Activated naive CD8-positive, alpha-beta T cell treated with anti-CD3 and anti-CD28 coated beads, Interleukin-2, amount 10 ng/mL, durations not matched to agents 7 days and 5 days (primary cell): ENCODE measurements at places on chromosomes 16 and 17. TPM values are rescaled to one million over a fixed set of nuclear protein-coding genes. Genes with fewer than 3 reads are reported as not detected.

DNA sequence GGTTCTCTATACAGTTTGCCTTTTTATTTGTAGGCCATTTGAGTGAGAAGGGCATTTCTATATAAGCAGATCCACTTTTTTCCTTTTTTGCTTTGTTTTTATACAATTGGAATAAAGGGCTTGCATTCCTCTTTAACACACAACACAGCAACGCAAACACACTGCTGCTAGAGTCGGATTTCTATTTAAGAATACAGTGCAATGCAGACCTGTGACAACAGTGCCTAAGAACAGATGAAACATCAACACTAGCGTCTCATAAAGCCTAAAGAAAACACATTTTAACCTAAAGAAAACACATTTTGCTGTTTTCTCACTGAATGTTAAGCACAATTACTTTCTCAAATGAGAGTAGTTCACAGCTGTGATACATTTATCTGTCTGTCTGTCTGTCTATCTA is 1141.1 kb downstream of the CDH11 start:
- no peak for DNase-seq
- no peaks in the 10 kb centered on the region for H3K36me3 ChIP-seq
- no peak overlapping the region for H3K4me3 ChIP-seq
- no peaks in the 10 kb centered on the region for H3K27me3 ChIP-seq
- H3K27ac ChIP-seq = no peak overlapping the region

GRCh38 chr17:42674755-42675347 is 1.9 kb downstream of the PLEKHH3 start:
- peaks cover 47% of the 10 kb centered on the region for H3K27me3 ChIP-seq
- peaks cover 36% of the 10 kb centered on the region for H3K4me1 ChIP-seq
- no peak overlapping the region for H3K27ac ChIP-seq
- H3K36me3 ChIP-seq = no peaks in the 10 kb centered on the region
- peak overlapping the region; percentile 25 for H3K4me3 ChIP-seq

- H3K27ac ChIP-seq = peak overlapping the region; percentile 86
- H3K4me1 ChIP-seq = peaks cover 18% of the 10 kb centered on the region
- no peaks in the 10 kb centered on the region for H3K27me3 ChIP-seq
- DNase-seq = peak; percentile 86
- H3K36me3 ChIP-seq = peaks cover 24% of the 10 kb centered on the region
Observed at GRCh38 chr17:81514739-81515529, 2.3 kb upstream of the ACTG1 start.

GRCh38 chr17:49210158-49211029 is at the start of the genes ABI3 and GNGT2:
Gene ABI3, plus strand, starts transcription at chr17:49210707. Its CDS starts 18 bp downstream, at chr17:49210725.
Gene GNGT2, minus strand, starts transcription at chr17:49210574. Its CDS starts 3,152 bp downstream, at chr17:49207422.
- peak; percentile 70 for DNase-seq
- H3K27ac ChIP-seq = peak within 1 kb of the TSS; percentile 88
- H3K36me3 ChIP-seq = peaks cover 50% of the 10 kb centered on the region
- H3K4me1 ChIP-seq = peaks cover 47% of the 10 kb centered on the region
- peak within 1 kb of the TSS; percentile 99 for H3K4me3 ChIP-seq
- no peaks in the 10 kb centered on the region for H3K27me3 ChIP-seq

DNA sequence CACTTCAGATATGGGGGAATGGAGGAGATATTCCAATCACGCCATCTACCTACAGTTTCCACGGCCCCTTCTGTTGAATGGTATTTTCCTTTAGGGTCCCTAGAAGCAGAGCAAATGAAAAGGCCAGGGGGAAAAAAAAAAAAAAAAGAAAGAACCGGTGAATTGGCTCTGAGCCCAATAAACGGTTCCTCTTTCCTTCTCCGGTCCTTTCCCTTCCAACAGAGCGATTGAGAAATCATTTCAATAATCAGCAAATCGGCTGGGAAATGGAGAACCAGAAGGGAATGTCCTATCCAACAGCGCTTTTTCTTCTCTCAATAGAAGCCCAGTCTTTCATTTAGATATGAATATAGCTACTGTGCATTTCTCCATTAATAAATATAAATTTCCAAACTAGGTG is 26.8 kb upstream of the HOXB13 start:
- no peak for DNase-seq
- H3K27me3 ChIP-seq = peaks cover 83% of the 10 kb centered on the region
- no peak overlapping the region for H3K27ac ChIP-seq
- no peaks in the 10 kb centered on the region for H3K36me3 ChIP-seq
- no peak overlapping the region for H3K4me3 ChIP-seq
- H3K4me1 ChIP-seq = peaks cover 4% of the 10 kb centered on the region

- H3K27ac ChIP-seq = no peak overlapping the region
- H3K4me3 ChIP-seq = no peak overlapping the region
- no peaks in the 10 kb centered on the region for H3K36me3 ChIP-seq
Observed at GRCh38 chr16:50859628-50860360, 117.9 kb downstream of the CYLD start.

DNA sequence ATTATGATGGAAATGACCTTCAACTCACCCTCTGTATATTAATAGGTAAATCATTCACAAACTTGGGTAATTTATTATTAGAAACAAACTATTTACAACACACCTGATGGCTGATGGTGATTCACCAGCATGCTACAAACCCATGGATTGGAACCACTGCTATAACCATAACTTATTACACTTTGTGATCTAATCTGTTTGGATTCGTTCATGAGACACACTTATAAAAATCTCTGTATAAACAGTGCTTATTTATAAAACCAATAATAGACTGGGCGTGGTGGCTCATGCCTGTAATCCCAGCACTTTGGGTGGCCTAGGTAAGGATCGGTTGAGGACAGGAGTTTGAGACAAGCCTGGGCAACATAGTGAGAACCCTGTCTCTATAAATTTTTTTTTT is 16.0 kb downstream of the SMIM36 start:
- no peak overlapping the region for H3K27ac ChIP-seq
- H3K36me3 ChIP-seq = no peaks in the 10 kb centered on the region
- no peak overlapping the region for H3K4me3 ChIP-seq
- DNase-seq = no peak
- peaks cover 26% of the 10 kb centered on the region for H3K27me3 ChIP-seq
- no peaks in the 10 kb centered on the region for H3K4me1 ChIP-seq

DNA sequence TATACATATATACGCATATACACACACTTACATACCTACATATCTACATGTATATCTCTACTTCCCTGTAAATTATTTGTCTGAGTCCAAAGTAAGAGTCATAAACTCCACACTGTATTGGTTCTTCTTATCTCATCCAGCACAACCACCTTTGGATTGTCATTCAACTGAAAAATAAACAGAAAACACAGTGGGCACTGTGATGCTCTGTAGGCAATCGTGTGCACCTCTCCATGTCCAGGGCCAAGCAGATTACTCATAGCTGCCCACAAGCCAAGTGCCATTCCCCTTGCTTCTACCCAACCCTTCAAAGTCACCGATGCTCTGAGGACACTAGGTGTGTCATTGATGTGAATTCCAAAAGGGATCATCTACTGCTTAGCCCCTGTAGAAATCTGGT is 12.9 kb upstream of the TEKT3 start:
- no peaks in the 10 kb centered on the region for H3K4me1 ChIP-seq
- no peaks in the 10 kb centered on the region for H3K36me3 ChIP-seq
- no peak overlapping the region for H3K4me3 ChIP-seq
- no peak for DNase-seq
- H3K27me3 ChIP-seq = peaks cover 7% of the 10 kb centered on the region

- no peak overlapping the region for H3K4me3 ChIP-seq
- H3K27ac ChIP-seq = no peak overlapping the region
- peaks cover 2% of the 10 kb centered on the region for H3K36me3 ChIP-seq
- no peaks in the 10 kb centered on the region for H3K27me3 ChIP-seq
- H3K4me1 ChIP-seq = no peaks in the 10 kb centered on the region
Observed at GRCh38 chr16:56814537-56815432, 50.2 kb upstream of the SLC12A3 start.

GRCh38 chr16:23428351-23428750 is 24.6 kb downstream of the COG7 start:
- H3K27ac ChIP-seq = no peak overlapping the region
- peaks cover 7% of the 10 kb centered on the region for H3K36me3 ChIP-seq
- no peak for DNase-seq
- H3K4me1 ChIP-seq = no peaks in the 10 kb centered on the region
- no peaks in the 10 kb centered on the region for H3K27me3 ChIP-seq

DNA sequence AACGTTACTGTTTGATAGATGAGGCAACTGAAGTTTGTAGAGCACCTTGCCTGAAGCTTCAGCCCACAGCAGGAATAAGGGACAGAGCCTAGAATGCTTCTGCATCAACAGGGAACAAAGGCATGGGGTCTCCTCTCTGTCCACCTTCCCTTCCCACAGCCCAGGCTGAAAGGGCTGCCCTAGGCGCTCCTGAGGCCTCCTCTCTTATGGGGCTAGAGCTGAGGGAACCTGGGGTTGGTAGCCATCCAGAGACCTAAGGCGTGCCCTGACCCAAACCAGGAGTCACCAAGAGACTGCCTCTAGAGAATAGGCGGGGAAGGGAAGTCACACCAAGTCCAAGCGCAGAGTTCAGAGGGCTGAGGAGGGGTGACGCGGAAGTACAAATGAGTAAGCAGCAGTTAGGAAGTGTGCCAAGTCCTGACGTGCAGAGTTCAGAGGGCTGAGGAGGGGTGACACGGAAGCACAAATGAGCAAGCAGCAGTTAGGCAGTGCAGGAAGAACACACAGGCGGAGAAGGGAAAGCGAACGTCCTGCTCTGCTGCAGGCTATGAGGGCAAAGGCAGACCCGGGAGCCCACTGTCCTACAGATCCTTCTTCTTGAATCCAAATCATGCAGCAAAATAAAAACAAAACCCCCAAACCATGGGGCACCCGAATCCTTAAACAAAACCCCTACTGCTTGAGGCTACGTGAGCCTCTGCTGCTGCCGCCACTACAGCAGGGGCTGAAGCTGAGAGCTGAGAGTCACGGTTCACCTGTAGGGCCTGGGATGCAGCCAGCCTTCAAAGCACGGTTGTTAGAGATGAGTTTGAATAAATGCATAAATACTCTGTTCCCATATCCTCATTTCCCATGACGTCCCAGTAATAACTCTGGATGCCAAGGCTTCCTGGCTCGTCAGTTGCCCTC is 2.7 kb upstream of the SPG7 start:
- no peaks in the 10 kb centered on the region for H3K27me3 ChIP-seq
- peaks cover 26% of the 10 kb centered on the region for H3K4me1 ChIP-seq
- H3K36me3 ChIP-seq = no peaks in the 10 kb centered on the region
- peak overlapping the region; percentile 87 for H3K4me3 ChIP-seq
- peak; percentile 74 for DNase-seq

- peaks cover 13% of the 10 kb centered on the region for H3K36me3 ChIP-seq
- H3K27ac ChIP-seq = peak overlapping the region; percentile 54
- no peak for DNase-seq
- peaks cover 21% of the 10 kb centered on the region for H3K4me1 ChIP-seq
Observed at GRCh38 chr17:14318109-14318917, 17.4 kb downstream of the HS3ST3B1 start.

- H3K36me3 ChIP-seq = no peaks in the 10 kb centered on the region
- no peak overlapping the region for H3K27ac ChIP-seq
- H3K4me1 ChIP-seq = peaks cover 29% of the 10 kb centered on the region
- H3K4me3 ChIP-seq = no peak overlapping the region
- DNase-seq = no peak
Observed at GRCh38 chr16:68242926-68243858, 2.0 kb upstream of the PLA2G15 start.

DNA sequence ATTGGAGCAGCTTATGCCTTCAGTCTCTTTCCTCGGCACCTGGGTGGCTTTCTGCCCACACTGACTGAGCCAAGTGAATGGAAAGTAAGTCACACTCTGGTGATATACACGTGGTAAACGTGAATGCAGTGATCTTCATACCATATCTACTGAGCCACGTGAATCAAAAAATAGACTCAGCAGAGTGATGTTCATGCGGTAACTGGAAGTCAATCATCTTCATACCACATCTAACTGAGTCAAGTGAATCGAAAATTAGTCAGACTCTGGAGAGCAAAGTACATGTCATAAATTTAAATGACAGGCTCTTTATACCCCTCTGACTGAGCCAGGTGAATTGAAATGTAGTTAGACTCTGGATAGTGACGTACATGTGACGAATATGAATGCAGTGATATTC is 47.1 kb upstream of the ARL4D start:
- no peaks in the 10 kb centered on the region for H3K27me3 ChIP-seq
- H3K4me3 ChIP-seq = no peak overlapping the region
- no peak overlapping the region for H3K27ac ChIP-seq
- DNase-seq = no peak
- H3K36me3 ChIP-seq = peaks cover 23% of the 10 kb centered on the region
- peaks cover 11% of the 10 kb centered on the region for H3K4me1 ChIP-seq

DNA sequence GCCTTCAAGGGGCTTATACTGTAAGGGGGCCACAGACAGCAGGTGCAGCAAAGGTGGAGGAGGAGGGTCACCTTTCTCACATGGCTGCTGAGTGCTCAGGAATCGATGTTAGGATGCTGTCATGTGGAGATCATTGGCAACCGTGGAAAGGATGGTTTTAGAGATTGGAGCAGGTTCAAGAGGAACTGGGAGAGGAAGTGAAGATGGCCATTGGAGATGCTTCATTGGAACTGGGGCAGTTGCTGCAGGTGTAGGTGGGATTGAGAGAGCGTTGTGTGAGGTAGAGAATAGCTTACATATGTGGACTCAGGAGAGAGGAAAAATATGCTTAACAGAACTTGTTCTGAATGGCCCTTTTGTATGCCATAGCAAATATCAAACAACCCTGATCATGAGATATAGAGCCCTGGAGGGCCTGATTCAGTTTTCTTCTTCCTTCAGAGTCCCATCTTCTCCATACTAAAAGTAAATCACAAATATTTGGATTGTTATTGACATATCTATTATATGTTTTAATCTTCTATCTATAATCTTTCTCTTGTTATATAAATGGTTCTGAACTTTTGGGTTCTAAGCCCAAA is 40.8 kb downstream of the LDHD start:
- peaks cover 30% of the 10 kb centered on the region for H3K4me1 ChIP-seq
- peaks cover 10% of the 10 kb centered on the region for H3K36me3 ChIP-seq
- no peaks in the 10 kb centered on the region for H3K27me3 ChIP-seq
- DNase-seq = no peak
- peak overlapping the region; percentile 93 for H3K27ac ChIP-seq

DNA sequence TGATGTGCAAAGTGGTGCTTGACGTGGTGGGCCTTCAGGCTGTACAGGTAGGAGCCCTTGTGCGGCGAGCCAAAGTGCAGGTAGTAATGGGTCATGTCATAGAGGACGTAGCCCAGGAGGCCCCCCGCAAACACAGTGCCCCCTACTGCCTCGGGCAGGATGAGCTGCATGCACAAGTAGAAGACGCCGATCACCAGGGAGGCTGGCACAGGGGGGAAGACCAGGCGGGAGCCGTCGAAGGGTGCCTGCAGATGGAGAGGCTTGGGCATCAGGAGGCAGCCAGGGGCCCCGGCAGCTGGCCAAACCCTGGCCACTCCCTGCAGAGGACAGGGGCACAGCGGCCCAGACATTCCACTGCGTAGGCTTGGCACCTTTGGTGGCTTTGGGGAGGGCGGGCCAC is 15.7 kb upstream of the MLKL start:
- no peaks in the 10 kb centered on the region for H3K36me3 ChIP-seq
- peaks cover 2% of the 10 kb centered on the region for H3K27me3 ChIP-seq
- H3K4me1 ChIP-seq = no peaks in the 10 kb centered on the region
- no peak overlapping the region for H3K4me3 ChIP-seq
- no peak overlapping the region for H3K27ac ChIP-seq

MMP2 gene
- total RNA-seq = 0.28 TPM

LRRC37A3 gene
- total RNA-seq = 18.4 TPM

TBC1D28 gene
- not detected for total RNA-seq

RAB26 gene
- 0.69 TPM for total RNA-seq

RPL13 gene
- 2,631 TPM for total RNA-seq

MYCBPAP gene
- 4.4 TPM for total RNA-seq

KRTAP4-9 gene
- not detected for total RNA-seq

TPSG1 gene
- total RNA-seq = not detected

ZNF319 gene
- 21.8 TPM for total RNA-seq

GRB2 gene
- 149 TPM for total RNA-seq

SULT1A2 gene
- 0.91 TPM for total RNA-seq

CDR2L gene
- 0.11 TPM for total RNA-seq

ABCC3 gene
- 1.4 TPM for total RNA-seq

CSH2 gene
- not detected for total RNA-seq

TBC1D3E gene
- total RNA-seq = not detected
